ENCODE measurements at places on chromosomes 5 and 9.

- no peak for DNase-seq
Measured at GRCh38 chr5:53643445-53643844, 83.0 kb downstream of the NDUFS4 start.

GRCh38 chr9:14870090-14870489 is 40.1 kb downstream of the FREM1 start:
- DNase-seq: no peak

GRCh38 chr9:77156646-77157371 is 20.5 kb upstream of the VPS13A start:
- no peak for DNase-seq

DNA sequence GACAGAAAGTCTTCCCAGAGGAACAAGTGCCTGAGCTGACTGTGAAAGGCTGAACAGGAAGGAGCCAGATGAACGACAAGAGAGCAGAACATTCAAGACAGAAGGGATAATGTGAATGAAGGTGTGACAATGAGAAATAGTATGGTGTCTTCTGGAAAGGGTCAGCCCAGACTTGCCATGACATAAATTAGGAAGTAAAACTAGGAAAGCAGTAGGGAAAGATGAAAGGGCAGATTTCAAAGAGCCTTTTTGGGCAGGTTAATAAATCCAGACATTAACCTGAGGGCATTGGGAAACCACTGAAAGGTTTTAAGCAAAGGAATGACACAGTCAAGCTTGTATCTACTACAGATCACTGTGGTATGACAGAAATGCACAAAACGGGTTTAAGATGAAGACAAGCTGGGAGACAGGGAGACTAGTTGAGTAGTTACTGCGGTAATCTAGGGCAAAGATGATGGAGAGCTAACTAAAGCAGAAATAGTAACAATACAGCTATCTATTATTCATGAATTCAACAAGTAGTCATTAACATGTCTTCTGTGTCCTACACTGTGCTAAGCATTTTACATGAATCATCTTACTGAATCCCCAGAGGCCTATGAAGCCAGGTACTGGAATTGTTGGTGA is 580.9 kb upstream of the WWC1 start:
- no peak for DNase-seq

DNA sequence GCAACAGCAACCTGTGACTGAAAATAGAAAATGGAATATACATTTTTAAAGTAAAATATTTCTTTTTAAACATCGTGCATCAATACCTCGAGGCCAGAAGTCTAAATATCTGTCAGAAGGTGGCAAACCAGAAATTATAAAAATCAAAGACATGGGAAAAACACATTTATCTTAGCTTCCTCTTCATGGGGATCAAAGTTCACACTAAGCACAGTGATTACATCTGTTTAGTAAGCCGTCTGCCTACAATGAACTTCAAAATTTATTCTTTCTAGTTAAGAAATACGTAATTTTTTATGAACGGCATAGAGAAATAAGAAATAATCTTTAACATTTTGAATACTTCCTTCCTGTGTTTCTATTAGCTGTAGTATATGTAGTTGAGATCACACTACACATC is 17.9 kb upstream of the SV2C start:
- no peak for DNase-seq

DNA sequence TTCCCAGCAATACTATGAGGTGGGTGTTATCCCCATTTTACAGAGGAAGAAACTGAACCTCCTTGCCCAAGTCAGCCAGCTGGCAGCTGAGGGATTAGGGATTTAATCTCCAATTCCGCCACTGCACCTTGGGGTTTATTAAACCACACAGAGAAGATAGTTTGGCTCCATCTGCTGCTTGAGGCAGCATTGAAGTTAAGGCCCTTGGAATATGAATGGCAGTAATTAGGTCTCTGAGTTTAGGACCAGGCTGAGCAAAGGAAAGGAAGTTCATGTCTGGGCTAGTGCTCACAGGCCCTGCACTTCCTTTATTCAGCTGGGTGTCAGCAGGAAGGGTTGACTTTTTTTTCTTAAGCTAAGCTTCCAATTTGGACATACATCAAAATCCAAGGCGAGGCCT is 86.9 kb upstream of the GDNF start:
- DNase-seq: no peak

DNA sequence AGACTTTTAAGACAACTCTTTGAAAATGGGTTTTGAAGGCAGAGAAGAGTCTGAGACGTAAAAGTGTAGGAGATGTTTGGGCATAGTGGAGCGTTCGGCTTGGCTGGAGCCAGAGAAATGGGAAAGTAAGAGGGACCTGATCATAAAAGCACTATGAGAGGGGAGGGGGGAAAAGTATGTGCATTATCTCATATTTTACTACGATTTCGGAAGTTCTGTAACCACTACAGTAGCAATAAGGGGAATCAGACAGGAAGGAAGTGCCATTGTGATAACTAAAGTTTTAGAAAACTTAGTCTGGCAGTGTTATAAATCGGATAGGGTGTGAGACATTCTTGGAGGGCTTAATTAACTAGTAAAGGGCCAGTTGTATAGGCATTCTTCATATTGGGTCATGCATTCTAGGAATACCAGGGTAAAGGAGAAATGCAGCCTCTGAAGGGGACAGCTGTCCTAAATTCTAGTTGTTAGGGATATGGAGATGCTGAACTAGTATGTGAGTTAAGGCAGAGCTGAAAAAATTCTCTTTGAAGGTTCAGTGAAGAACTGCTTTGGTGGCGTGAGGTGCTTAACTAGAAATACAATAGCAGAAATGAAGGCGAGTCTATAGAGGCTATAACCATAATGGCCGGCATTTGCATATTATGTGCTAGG is 83.8 kb upstream of the FREM1 start:
- no peak for DNase-seq

DNA sequence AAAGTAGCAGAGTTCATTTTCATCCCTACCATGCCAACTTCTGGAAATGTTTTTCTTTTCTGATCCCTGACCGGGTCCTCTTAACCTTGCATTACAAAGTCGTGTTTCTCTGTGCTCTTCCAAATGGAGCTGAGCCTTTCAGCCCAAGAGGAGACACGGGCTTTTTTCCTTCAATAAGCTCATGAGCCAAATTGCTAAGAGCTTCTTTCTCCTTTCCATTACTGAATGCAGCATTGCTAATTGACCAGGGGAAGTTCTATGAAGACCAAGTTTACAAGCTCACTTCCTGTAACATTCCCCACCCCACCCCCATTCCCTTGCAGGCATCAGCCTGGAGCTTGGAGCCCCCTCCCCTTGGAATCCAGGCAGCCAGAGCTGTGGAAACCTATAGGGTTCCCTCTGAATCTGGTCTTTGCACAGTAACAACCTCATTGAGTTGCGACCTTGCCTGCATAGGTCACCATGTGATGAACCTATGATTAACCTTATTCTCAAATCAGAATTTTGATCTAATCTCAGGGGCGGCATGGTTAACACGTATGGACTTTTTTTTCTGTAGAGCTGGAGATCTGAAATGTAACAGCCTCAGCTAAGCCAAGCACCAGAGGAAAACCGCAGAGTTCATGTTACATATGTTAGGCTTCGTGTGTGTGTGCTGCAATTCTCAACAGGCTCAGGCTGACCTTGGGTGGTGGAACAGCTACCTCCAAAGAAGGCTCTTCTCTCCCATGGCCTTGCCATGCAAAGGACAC is 395.7 kb upstream of the ZNF462 start:
- no peak for DNase-seq

GRCh38 chr5:117954331-117954730 is 1034.0 kb downstream of the DTWD2 start:
- no peak for DNase-seq

DNA sequence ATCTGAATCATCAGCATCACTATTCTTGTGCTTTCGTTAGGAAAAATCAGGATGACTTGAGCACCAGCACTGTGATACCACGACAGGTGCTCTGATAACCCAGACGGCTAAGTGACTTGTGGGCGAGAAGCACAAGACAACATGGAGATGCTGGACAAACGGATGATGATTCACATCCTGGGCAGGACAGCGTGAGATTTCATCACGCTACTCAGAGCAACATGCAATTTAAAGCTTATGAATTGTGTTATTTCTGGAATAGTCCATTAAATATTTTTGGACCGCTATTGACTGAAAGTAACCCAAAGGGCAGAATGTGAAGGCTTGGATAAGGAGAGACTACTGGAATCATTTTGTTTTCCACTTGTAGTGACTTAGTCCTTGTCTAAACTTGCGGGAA is 114.8 kb upstream of the DAPK1 start:
- DNase-seq: no peak

DNA sequence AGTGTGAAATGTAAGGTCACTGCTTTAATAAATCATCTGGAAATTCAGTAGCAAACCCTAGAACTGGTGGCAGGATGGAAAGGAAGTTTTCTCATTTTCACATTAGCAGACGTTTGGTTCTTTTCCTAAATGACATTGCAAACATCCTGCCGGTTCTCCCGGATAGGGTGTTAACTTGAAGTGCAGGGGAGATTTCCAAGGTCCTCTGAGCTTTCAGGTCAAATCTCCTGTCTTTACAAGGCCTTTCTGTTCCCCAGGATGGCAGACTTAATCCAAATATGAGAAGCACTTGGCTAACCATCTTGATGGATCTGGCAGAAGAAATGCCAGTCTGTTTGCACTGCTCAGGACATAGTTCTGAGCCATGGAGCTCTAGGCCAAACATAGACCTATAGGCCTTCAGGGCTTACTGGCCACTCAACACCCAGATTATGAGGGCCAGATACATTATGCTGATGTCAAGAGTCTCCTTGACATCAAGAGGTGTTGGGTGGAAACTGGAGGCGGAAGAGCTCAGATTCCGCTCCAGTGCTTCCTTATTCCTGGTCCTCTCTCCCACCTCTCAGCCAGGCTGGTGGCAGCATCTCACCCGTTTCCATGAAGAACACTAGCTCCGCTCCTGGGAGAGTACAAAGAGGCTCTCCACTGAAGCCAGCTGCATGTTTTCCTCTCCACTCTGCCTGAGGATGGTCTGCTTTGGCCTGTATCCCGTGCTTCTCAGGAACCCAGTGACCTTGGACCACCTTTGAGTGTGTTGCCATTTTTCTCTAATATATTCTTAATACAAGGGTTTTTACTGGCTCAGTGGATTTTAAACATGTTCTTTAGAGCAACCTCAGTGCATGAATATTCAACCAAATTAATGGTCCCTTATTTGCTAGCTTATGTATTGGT is 61.0 kb downstream of the RALGPS1 start:
- no peak for DNase-seq

DNA sequence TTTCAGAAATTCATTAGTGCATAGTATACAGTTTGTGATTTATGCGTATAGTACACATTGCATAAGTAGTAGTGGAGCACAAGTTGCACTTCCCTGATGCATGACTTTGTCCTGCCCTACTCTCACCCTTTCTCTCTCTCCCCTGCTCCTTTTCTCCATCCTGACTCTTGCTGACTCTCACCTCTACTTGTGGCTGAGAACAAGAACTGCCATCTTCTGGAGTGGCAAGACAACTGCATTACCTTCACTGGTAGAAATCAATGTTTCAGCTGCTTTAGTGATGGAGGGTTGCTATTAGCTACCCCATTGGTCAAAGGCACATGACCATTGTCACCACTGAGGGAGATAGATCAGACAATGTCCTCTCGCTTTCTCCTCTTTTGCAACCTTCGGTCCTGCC is 26.9 kb downstream of the SPEF2 start:
- DNase-seq: no peak

DNA sequence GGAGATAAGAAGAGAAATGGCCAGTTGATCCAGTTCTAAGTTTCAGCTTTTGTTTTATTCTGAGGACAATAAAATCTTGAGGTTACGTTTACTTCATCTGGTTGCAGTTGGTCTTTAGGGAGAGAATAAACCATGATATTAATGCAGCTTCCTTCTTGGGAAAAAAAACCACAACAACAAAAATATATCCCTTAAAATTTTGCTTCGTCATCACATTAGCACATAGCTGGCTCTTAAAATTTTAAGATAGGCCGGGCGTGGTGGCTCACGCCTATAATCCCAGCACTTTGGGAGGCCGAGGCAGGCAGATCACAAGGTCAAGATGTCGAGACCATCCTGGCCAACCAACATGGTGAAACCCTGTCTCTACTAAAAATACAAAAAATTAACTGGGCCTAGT is 86.4 kb downstream of the EQTN start:
- no peak for DNase-seq

GRCh38 chr9:78010445-78010844 is 21.2 kb downstream of the GNAQ start:
- DNase-seq: no peak

- DNase-seq: no peak
Measured at GRCh38 chr9:96663506-96664120, 8.5 kb upstream of the PRXL2C start.

DNA sequence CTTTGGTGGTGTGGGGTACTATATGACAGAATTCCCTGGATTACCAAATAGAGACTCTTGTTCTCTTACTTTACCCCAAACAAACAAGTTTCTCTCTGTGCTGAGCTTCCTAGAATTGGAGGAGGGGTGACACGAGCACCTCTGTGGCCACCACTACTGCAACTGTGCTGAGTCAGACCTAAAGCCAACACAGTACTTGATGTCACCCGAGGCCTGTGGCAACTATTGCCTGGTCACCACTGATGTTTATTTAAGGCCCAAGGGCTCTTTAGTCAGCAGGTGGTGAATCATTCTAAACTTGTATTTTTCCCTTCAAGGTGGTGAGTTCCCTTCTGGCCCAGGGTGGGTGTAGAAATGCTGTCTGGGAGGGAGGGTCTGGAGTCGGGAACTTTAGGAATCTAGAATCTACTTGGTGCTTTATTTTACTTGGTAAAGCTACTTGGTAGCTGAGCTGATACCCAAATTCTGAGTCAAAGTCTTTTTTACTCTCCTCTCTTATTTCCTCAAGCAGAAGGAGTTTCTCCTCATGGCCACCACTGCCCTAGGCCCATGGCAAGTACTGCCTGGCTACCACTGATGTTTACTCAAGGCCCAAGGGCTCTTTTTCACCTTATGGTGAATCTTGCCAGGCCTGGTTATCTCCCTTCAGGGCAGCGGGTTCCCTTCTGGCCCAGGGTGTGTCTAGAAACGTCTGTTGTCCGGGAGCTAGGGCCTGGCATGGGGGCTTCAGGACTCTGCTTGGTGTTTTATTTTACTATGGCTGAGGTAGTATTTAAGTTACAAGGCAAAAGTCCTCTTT is 9.8 kb downstream of the LURAP1L start:
- DNase-seq: no peak

GRCh38 chr5:150498501-150498900 is 9.4 kb upstream of the NDST1 start:
- no peak for DNase-seq

DNA sequence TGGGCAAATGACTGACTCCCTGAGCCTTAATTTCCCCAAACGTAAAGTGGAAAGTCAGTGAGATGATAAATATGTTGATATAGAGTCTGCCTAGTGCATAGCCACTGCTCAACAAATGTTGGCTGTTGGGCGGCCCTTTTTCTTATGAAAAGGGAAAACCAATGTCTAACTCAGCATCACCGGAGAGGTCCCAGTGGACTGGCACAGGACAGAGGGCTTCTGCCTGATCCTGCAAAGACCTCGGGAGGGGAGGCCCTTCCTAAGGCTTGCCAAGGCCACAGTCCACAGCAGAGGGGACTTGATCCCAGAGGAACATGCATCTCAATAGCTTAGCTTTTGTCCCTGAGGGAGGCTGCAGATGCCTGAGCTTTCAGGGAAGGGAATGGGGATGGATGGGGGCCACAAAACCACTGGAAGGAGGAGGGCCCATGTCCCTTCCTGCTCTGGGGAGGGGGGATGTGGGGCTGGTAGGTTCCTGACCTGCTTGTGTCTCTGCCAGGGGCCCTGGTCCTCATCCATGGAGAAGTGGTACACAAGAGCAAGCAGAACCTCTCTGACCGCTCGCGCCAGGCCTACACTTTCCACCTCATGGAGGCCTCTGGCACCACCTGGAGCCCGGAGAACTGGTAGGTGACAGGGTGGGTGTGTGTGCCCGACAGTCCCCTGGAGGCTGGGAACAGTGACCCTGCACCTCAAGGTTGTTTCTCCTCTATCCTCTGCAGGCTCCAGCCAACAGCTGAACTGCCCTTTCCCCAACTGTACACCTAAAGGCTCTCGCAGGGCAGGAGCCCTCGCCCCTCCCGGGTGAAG is 6.3 kb downstream of the DOLK start:
- no peak for DNase-seq
